Stimulated activated CD8-positive, alpha-beta memory T cell treated with anti-CD3 and anti-CD28 coated beads, Interleukin-7, amount 100 ng/mL, for 1 hour (primary cell): ENCODE measurements at places on chromosomes 11 and 22.

- DNase-seq, result no peak
Measured at GRCh38 chr11:129608711-129609110, 206.9 kb upstream of the TMEM45B start.

GRCh38 chr11:78684377-78684776 is 109.7 kb upstream of the NARS2 start:
- DNase-seq, result no peak

DNA sequence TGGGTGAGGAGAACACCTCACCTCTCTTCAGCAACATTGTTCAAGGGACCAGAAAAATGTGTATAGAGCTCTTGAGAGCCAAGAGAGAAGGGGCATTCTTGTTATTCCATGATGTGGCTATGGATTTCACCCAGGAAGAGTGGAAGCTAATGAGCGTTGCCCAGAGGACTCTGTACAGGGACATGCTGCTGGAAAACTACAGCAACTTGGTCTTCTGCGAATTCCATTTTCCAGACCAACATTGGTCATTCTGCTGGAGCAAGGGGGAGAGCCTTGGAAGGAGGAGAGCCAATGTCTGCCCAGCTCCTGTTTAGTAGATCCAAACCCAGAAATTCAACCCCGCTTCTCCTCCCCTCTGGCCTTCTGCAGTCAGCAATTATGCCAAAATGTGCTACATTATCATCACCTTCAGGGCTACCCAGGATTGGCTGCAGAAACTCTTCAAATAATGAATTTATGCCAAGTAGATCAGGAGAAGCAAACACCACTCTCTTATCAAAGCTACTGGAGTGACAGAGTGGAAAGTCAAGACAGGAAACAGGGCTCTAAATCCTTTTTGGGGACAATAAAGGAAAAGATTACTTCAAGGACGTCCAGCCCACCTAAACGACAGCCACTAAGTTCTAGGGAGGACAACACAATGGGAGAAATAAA is 707.5 kb upstream of the LUZP2 start:
- DNase-seq, result no peak

DNA sequence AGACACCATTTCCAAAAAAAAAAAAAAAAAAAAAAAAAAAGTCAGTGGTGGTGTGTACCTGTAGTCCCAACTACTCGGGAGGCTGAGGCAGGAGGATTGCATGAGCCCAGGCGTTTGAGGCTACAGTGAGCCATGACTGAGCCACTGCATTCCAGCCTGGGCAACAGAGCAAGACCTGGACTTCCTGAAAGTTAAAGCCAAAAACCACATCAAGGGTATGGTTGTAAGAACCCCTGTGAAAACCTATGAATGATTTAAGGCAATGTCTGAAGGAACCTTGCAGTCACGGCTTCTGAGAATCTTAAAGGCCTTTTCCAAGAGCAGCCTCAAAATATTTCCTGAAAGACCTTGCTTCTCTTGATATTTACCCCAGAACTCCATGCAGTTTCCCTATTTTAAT is 30.5 kb upstream of the MSANTD2 start:
- no peak for DNase-seq

- no peak for DNase-seq
Measured at GRCh38 chr11:124748481-124749343, 3.3 kb downstream of the VSIG2 start.

- DNase-seq, result no peak
Measured at GRCh38 chr11:121035169-121035755, 11.4 kb downstream of the TBCEL start.

DNA sequence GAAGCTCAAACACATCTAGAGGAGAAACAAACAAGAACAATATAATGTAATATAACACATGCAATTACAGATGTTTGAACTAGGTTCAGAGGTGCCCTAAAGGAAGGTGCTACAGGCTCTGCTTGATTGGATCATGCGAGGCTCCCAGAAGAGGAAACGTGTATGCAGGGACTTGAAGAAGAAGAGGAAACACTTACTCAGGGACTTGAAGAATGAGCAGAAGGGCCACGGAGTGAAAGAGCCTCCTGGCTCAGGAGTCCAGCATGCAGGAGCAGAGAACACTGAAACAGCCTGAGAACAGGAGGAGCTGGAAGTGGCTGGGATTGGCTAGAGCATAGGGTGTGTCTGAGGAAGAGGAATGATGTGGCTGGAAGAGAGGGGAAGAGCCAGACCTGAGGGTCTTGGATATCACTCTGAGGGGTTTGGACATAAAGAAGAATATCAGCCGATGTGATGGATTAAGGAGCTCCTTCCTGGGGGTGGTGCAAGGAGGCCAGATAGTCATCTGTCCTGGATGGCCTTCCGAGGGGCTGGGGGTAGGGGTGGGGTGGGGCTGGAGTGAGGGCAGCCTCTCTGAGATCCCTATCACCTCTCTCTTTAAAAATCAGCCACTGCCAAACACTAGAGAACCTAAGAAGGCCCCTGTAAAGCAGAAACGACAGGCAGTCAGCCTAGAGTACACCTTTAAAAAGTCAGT is 16.8 kb downstream of the FZD4 start:
- no peak for DNase-seq

GRCh38 chr22:28231441-28231840 is 312.4 kb upstream of the PITPNB start:
- no peak for DNase-seq

GRCh38 chr11:17208257-17208999 is 642 bp upstream of the PIK3C2A start:
- no peak for DNase-seq

DNA sequence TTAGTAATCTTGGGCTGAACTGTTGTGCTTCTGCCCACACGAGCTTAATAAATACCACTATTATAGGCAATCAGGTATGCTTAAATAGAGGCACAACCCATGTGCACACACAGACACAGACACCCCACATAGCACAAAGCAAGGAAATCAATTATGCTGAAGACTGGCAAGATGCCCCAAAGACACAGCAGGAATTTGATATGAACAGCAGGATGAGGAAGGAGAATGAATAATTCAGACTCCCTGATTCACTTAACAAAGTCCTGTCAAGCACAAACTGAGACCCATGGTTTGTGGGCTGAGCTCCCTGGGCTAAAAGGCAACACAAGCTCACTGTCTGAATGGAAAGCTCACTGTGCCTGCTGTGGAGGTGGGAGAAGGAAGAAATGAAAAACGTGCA is 42.5 kb downstream of the RBFOX2 start:
- no peak for DNase-seq

DNA sequence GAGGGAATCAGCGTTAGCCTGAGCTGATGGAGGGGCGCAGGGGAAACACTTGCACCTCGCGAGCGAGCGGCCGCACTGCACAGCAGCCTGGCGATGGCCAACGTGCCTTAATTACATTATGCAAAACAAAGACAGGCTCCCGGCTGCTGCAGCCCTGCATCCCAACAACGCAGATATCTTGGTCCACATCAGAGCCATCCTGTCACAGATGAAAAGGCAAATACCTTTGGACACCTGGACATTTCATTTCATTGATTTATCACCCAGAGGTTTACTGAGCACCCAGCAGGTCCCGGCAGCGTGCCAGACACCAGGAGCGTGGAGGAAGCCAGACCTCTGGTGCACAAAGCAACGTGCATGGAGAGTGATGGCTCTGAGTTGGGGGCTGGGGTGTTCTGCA is 843.0 kb downstream of the TBC1D22A start:
- DNase-seq, result no peak

GRCh38 chr11:122139595-122139866 is 23.5 kb upstream of the BLID start:
- no peak for DNase-seq

DNA sequence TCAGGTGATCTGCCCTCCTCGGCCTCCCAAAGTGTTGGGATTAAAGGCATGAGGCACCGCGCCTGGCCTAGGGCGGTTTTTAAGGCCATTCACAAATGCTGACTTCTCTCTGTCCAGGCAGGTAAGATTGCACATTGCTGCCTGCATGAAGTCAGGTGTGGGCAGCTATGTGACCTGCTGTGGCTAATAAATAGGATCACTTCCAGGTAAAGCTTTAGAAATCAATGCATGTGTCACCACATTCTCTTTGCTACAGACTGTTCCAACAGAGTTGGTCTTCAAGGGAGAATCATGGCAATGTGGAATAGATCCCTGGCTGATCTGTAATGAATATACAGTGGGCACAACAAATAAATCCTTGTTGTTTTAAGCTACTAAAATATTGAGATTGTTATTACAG is 260.3 kb upstream of the PITPNB start:
- DNase-seq, result no peak

- no peak for DNase-seq
Measured at GRCh38 chr11:120969993-120970392, 53.9 kb upstream of the TBCEL start.

DNA sequence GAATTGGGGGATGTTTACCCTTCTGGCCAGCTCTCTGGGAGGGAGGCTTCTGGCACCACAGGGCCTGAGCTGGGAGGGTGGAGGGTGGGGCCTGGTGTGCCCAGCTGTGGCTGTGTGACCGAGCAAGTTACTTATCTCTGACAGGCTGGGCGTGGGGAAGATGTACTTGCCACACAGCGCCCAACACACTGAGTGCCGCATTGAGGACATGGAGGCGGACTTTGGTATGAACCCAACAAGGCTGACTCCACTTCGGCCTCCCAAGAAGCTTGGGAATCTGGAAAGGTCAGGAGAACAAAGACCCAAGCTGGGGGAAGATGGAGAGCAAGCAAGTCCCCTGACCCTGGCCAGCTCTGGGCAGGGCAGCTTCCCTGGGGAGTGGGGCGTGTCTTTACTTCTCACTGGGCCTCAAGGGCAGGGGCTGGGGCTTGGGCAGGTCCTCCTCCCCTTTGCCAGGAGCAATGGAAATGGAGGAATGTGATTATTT is 2.4 kb upstream of the MGAT3 start:
- no peak for DNase-seq

- DNase-seq, result no peak
Measured at GRCh38 chr11:100849901-100850235, 162.8 kb downstream of the ARHGAP42 start.

- DNase-seq, result no peak
Measured at GRCh38 chr11:65502274-65502554, 3.4 kb downstream of the MALAT1 start.

DNA sequence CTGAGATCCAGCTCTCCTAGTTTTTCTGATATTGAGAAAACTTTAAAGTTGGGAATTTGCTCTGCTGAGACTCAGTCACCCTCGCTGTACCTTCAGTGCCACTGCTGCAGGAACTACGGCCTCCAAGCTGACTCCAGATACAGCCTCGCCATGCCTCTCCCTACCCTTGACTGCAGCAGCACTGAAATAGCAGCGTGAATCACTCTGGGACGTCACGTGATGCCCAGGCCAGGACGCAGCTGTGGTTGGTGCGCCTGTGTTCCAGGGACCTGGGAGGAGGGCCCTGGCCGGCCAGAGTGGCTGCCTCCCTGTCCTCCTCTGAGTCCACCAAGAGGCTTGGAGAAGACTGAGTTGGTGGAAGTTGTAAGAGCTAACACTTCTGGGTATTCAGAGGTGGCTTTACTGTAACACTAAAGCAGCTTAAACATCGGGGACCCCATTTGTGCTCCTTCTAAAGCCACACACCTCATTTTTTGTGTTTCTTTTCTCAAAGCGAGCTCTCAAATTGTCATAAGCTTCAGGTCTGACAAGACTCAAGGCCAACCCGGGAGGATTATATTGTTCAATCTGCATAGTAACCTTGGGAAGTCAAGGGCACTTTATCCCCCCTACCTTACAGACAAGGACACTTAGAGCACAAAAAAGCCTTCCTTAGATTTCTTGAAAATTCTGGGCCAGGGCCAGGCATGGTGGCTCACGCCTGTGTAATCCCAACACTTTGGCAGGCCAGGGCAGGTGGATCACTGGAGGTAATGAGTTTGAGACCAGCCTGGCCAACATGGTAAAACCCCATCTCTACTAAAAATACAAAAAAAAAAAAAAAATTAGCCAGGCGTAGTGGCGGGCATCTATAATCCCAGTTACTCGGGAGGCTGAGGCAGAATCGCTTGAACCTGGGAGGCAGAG is 4.2 kb upstream of the STIP1 start:
- no peak for DNase-seq

DNA sequence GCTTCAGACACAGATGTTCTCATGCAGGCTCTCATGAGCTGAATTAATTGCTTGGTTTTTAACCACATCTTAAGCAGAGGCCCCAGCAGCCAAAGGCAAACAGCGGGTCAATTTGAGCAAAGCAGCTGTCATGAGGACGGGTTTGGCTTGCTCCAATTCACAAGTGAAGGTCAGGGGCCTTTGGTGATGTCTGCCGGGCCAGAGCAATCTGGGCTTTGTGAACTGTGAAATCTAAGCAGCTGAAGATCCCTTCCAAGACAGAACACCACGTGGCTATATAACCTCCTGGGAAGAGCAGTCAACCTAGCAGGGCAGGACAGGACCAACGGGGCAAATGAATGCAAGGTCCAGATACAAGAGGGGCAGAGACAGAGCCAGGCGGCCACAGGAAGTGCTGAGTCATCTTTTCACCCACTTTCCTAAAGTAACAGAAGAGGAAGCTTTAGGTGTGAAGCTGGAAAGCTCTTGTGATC is 187.3 kb upstream of the B3GAT1 start:
- DNase-seq, result no peak

DNA sequence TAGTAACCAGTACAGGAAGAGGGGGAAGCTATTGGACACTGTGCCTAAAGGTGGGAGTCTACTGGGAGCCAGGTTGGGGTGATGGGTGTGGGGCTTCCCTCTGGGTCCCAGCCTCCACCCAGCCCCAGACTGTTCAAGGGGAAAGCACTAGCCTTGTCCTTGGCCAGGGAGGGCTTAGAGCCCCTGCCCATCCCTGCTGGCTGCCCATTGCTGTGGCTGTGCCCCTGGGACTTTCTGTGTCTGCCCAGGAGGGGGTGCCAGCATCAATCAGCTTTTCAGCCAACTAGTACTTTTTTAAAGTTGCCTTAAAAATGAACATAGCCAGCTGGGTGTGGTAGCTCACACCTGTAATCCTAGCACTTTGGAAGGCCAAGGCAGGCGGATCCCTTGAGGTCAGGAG is 19.9 kb downstream of the INCENP start:
- DNase-seq, result no peak

DNA sequence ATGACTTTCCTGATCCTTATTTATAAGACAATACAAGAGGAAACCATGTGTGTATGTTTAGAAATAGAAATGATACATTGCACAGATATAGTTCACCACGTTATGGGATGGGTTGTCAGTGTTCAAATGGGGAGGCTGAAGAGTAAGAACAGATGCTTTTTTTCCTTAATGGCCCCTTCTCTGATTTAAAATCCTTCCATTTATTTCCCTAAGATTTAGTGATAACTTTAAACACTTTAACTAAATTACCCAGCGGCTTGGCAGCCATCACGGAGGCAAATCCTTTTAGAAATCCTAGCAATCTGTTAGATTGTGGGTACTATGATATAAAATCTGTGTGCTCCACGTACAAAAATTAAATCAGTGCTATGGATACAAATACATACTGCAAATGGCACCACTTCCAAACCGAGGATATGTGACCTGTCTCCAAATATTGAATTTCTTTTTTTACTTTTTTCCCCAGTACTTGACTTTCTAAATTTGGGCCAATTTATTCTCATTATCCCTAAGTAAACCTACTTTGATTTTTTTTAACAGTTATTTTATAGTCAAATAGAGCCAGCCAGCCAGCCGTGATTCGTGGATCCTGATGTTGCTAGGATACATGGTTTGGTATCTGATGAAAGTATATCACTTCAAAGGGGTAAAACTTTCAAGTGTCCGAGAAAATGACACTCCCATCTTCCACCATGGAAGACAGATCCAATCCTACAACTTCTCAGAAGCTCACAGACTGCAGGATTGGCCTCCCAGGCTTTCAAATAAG is 46.1 kb downstream of the BDNF start:
- DNase-seq, result no peak
